ENCODE measurements at places on chromosomes 7 and 10.

- DNase-seq, result peak; percentile 62
Observed at GRCh38 chr7:1704811-1705738, 35.0 kb downstream of the ELFN1 start.

GRCh38 chr10:13830385-13830784 lies 243.6 kb downstream of the PRPF18 start:
- DNase-seq, result no peak

- DNase-seq, result no peak
Observed at GRCh38 chr7:111238886-111239285, 148.0 kb downstream of the LRRN3 start.

GRCh38 chr7:11830582-11831155 lies 1.3 kb downstream of the THSD7A start:
- no peak for DNase-seq

GRCh38 chr10:132355297-132355696 lies 23.3 kb downstream of the LRRC27 start:
- no peak for DNase-seq

GRCh38 chr10:68561865-68562649 lies 1.9 kb downstream of the TET1 start:
- no peak for DNase-seq

GRCh38 chr7:109552017-109552416 lies 982.3 kb downstream of the DNAJB9 start:
- no peak for DNase-seq

DNA sequence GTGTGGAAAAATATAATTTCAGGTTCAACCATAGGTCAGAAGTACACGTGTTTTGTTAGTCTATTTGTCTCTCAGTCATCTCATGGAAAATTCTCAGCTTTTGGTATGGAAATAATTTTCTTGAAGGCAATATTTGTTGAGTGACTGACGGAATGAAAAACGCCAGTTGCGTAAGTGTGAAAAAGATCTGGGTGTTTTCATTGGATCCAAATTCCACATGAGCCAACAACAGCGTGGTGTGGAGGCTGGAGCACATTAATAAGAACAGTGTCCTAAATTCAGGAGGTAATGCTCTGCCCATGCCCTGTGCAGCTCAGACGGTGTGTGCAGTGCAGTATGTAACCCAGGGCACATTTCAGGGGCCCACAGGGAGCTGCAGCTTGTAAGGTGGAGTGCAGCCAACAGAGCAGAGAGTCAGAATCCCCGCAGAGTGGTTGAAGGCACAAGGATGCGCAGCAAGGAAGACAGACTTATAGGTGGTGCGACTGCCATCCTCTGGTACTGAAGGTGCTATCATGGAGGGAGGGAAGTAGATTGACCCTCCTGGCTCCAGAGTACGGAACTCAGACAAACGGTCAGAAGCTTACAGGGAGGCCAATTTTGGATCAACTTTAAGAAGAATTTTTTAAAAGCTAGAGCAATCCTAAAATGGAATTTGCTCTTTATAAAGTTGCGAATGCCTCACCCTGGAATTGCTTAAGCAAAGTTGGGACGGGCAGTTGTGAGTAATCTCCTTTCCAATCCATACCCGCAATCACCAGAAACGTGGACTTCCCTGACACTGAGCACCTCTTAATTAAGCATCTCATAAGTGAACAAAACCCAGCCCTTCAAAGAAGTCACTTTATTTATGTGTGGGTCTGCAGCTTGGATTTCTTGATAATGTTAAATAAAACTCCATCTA lies 38.0 kb downstream of the EGFR start:
- no peak for DNase-seq

- no peak for DNase-seq
Observed at GRCh38 chr7:23964715-23965114, 254.7 kb downstream of the STK31 start.

- no peak for DNase-seq
Observed at GRCh38 chr7:116772926-116773749, 89.2 kb upstream of the CAPZA2 start.

DNA sequence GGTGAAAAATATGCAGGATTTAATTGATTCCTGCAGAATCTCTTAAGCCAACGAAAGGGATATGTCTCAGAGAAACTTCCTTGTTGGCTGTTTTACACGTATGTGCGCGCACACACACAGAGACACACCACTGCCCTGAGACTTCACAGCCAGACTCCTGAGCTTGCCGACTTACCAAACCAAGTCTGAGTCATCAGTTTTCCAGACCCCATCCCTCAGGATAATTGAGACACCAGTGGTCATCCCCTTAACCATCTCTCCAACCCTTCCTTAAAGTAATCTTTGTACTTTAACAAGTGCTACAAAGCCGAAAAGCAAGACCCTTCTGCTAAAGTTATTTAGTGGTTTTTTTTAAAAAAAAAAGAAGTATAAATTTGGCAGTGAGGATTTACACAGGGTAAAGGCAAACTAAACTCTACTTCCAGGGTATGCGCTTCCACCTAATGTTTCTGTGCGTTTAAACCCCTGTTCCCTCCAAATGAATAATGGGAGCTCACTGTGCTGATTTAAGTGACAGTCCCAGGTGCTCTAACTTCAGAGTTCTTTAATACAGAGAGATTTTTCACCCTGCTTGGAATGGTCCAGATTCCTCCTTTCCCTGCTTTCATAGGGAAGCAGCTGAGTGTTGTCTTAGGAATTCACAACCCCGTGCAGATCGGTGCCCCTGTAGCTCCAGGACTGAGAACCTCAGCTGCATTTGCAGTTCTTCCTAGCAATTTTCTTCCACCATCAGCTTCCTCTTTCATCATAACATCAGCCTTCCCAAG lies 198.5 kb downstream of the INHBA start:
- no peak for DNase-seq

DNA sequence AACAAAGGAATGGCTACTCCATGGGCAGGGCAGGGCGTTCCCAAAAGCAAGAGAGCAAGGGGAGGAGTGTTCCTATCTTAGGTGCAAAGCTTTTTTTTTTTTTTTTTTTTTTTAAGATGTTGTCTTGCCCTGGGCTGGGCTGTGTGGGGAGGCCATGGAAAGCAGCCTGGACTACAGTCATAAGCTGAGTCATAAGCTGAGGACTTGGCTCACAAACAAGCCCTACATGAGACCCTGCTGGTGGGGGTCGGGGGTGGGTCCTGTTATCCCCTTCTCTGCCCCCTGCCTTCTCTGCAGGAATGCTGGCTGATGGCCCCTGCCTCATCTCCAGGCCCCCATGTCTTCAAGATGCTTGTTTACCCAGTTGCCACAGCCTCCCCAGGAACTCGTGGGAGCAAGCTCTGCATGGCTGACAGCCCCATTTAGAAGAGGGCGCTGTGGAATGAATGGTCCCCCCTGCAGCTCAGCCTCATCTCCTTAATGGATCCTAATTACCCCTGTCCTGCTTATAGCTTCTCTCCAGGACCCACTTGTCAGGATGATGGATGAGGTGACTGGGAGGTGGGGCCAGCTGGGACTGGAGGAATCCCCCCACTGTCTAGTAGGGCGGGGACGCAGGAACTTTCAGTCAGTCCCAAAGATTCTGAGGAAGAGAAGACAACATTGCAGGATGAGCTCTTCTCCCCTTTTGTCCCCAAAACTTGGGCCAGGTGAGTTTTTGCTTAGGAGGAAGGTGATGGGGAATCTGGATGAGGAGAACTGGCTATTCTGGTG lies 340.8 kb upstream of the PODXL start:
- peak; percentile 48 for DNase-seq

GRCh38 chr10:98349508-98349922 lies 65.5 kb downstream of the PYROXD2 start:
- DNase-seq, result no peak

GRCh38 chr7:145737617-145738016 lies 379.0 kb upstream of the CNTNAP2 start:
- no peak for DNase-seq

- no peak for DNase-seq
Observed at GRCh38 chr7:110317541-110318265, 773.2 kb upstream of the LRRN3 start.

- DNase-seq, result no peak
Observed at GRCh38 chr10:1418031-1418550, 319.2 kb downstream of the ADARB2 start.

DNA sequence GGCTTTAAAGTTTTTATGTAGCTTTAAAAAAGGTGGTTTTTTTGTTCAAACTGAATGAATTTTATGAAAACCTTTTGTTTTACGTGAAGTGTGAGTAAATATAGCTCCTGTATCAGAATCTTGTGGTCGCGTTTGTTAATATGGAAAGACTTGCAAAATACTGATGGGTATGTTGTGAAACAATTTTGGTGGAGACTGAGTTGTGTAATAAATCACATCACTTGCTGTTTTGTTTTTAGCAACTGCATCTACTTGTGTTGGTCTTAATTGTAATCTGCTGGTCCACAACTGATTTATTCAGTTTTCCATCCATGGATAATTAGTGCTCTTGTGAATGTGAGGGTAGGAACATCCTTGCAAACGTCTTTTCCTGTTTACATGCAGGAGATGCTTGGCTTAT lies 10.5 kb downstream of the PLXDC2 start:
- no peak for DNase-seq

GRCh38 chr10:112584276-112584675 lies 137.3 kb downstream of the VTI1A start:
- no peak for DNase-seq

GRCh38 chr10:62594093-62594520 lies 210.4 kb upstream of the ADO start:
- no peak for DNase-seq

DNA sequence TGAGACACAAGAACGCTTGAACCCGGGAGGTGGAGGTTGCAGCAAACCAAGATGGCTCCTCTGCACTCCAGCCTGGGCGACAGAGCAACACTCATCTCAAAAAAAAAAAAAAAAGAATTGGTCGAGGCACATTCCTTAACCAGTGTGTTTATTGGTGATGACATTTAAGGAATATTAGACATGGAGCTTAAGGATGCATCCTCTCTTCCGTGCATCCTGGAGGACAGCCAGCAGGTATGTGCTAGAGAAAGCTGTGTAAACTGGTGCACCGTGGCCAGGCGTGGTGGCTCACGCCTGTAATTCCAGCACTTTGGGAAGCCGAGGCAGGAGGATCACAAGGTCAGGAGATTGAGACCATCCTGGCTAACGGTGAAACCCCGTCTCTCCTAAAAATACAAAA lies 11.8 kb downstream of the ZKSCAN1 start:
- no peak for DNase-seq

DNA sequence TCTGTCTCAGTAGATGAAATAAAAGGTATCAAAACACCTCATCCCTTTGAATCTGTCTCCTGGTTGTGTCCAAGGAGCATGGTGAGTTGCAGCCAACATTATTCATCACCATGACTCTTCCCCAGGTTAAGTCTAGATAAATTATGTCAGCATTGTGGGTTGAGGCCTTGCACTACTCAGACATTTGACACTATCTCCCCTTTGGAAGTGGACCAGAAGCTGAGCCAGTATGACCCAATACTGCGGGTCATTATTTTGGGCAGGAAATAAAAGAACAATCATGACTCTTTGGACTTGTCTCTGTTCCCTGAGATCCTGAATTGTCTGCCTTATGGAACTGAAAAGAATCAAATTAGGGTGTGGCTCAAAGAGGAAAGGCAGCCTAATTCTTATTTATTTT lies 168.2 kb upstream of the FAM171A1 start:
- DNase-seq, result no peak

DNA sequence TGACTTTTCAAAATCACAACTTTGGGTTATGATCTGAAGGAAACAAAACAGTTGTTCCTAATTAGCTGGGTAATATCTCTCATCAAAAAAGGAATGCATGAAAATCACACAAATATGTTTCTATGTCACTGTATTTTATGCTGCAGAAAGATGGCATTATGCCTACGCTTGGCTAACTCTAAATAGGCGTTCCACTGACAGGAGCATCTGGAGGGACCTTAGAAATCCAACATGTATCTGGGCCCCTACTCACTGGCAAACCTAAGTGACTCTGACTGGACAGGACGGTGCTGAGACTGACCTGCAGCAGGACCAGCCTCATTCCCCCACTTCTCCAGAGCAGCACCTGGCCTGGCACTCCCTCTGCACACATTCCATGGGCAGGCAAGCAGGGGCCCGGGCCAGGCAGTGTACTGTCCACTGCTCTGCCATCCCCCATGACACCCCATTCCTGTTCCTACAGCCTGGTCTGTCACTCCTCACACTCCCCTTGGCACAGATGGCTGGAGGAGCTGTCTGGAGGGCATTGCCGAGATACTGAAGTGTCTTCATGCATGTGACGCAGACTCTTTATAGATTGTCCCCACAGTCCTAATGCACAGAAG lies 2.6 kb upstream of the MYL7 start:
- DNase-seq, result no peak

GRCh38 chr10:96208271-96208670 lies 63.1 kb downstream of the BLNK start:
- DNase-seq, result no peak

DNA sequence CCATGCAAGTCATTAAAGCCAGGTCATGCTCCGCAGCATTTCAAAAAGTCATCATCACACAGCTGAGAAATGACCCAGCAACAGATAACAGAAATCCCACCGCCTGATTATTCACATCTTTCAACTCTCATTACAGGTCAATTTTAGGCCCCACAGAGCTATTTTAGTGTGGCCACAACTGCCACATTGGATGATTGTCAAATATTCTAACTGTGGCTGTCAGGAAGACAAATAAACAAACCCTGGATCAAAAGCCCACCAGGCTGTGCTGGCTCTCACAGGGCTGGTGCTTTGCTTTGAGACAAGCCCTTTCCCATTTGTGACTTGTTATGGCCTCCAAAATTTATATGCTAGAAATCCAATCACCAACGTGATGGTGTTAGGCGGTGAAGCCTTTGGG lies 117.6 kb upstream of the CDC14C start:
- DNase-seq, result no peak

- DNase-seq, result no peak
Observed at GRCh38 chr10:6019010-6019782, 41.9 kb upstream of the IL15RA start.

GRCh38 chr10:117126034-117126433 lies 12.0 kb downstream of the VAX1 start:
- DNase-seq, result peak; percentile 64

GRCh38 chr7:90078921-90079320 lies 75.3 kb upstream of the STEAP1 start:
- DNase-seq, result no peak

- no peak for DNase-seq
Observed at GRCh38 chr7:141411133-141411532, 140.1 kb upstream of the AGK start.

GRCh38 chr10:13715100-13715499 lies 128.3 kb downstream of the PRPF18 start:
- no peak for DNase-seq

DNA sequence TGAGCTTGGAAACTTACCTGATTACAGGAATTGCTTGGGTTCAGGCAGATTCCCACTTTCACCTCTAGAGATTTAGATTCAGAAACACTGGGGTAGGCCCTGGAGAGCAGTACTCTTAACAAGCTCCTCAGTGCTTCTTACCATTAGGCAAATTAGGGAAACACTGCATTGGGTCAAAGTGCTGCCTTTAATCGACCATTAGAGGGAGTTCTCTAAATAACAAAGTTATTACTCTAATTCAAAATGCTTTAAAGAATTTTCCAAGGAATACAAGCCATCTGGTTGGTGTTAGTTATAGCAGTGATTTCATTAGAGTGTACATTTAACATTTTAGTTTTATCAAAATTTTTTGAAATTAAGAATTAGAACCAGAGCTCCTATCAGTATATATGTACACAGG lies 324.5 kb downstream of the GFRA1 start:
- no peak for DNase-seq
